ENCODE measurements at places on chromosomes 2 and 18.

DNA sequence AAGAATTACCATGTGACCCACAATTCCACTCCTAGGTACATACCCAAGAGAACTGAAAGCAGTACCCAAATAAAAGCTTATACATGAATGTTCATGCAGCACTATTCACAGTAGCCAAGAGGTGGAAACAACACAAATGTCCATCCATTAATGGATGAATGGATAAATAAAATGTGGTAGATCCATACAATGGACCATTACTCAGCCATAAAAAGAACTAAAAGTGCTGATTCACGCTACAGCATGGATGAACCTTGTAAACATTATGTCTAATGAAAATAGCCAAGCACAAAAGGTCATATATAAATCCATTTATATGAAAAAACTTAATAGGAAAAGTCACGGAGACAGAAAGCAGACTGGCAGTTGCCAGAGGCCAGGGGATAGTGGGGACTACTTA is 23.6 kb upstream of the ZFP36L2 start:
- no peak for DNase-seq

GRCh38 chr2:154455166-154455565 is 243.3 kb upstream of the KCNJ3 start:
- no peak for DNase-seq

DNA sequence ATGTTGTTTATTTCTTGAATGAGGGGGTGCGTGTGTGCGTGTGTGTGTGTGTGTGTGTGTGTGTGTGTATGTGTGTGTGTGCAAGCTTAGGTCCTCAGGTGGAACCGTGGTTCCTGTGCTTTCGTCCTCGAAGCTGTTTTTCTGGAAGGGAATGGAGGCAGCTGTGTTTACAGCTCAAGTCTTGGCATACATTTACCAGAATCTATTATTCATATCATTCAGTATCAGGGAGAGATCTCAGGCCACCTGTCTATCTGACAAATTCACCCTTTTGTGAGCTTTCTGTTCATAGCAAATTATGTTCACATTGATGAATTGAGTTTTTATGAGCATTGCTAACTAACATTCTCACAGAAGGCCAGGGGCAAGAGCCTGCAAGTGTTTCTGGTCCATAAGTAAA is 550.4 kb downstream of the ARHGAP15 start:
- DNase-seq, result no peak

DNA sequence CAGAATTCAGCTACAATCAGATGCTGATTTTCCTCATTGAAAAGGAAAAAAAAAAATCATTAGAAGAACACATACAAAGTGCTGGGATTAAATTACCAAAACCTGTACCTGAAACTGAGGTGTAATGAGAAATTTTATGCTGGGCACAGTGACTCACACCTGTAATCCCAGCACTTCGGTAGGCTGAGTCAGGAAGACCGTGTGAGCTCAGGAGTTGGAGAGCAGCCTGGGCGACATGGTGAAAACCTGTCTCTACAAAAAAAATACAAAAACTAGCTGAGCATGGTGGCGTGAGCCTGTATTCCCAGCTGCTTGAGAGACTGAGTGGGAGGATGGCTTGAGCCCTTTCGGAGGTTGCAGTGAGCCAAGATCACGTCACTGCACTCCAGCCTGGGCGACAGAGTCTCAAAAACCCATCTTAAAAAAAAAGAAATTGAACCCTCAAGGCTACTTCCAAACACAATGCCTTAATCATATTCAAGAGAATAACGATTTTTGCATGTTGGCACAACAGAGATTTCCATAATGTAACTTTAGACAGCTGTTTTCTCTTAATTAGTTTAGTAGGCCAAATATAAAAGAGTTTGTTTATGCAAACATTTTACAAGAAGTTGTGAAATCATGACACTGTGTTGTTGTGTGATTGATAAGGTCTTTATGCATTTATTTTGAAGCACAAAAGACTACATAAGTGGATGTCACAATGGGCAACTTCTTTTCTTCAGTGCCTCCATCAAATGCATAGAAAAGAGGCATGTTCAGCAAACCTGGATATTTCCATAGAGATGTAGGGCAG is 63.9 kb downstream of the FAM161A start:
- no peak for DNase-seq

DNA sequence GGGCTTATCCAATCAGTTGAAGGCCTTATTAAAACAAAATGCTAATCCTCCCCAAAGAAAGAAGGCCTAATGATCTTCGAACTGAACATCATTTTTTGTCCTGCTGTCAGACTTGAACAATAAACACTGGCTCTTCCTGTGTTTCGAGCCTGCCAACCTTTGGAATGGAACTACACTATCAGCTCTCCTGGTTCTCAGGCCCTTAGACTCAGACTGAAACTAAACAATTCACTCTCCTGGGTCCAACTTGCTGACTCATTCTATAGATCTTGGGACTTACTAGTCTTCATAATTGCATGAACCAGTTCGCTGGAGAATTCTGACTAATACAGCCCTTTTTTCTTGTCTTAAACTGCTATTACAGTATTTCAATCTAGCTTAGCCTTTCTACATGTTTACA is 235.2 kb downstream of the LNPK start:
- DNase-seq, result no peak

- no peak for DNase-seq
These were observed 42.5 kb upstream of the EN1 start for GRCh38 chr2:118889995-118890394.

DNA sequence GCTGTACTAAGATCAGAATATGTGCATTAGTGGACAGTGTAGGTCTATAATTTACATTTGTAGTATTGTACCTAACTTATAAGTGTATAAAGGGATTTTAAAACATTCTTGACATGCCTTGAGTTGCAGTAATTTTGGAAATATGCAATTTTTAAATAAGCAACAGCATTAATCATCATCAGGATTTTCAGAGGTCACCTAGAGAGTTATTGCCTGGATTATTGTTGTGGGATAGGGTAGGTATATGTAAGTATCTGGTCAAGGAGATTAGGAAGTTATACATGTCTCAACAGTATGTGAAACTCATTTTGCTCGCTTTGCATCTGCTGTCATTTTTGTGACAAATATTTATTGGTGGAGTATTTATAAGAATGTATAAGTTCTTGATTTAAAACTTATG is 184.2 kb downstream of the WDR7 start:
- DNase-seq, result no peak

DNA sequence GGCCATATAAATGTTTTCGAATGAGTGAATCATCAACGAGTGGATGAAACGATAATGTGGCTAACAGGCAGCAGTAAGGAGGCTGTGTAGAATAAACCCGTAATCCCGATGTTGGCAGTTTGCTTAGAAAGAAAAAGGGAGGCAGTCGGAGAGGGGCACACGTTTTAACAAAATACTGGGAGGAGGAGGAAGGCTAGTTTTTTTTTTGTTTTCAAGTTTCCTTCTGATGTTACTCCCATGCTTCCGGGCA is 476 bp upstream of the MSH2 start:
- DNase-seq, result no peak

DNA sequence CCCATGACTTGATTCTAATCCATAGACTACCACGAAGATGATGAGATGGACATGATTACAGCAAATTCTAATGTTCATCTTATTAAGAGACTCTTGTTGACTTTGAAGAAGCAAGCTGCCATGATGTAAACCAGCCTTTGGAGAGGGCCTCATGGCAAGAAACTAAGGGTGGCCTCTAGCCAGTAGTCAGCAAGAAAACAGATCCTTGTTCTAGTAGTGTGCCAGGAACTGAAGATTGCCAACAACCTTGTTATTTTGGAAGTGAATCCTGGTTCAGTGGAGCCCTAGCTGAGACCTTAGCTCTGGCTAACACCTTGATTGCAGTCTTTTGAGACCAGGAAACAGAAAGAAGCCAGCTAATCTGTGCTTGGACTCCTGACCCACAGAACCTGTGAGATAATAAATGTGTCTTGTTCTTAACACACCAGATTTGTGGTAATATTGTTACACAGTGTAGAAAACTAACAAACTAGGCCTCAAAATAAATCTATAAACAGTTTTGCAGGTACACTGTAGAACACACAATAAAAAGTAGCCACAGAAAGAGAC is 10.0 kb downstream of the PHOSPHO2 start:
- DNase-seq, result no peak

GRCh38 chr2:142175813-142176338 is 45.1 kb upstream of the LRP1B start:
- DNase-seq, result no peak

DNA sequence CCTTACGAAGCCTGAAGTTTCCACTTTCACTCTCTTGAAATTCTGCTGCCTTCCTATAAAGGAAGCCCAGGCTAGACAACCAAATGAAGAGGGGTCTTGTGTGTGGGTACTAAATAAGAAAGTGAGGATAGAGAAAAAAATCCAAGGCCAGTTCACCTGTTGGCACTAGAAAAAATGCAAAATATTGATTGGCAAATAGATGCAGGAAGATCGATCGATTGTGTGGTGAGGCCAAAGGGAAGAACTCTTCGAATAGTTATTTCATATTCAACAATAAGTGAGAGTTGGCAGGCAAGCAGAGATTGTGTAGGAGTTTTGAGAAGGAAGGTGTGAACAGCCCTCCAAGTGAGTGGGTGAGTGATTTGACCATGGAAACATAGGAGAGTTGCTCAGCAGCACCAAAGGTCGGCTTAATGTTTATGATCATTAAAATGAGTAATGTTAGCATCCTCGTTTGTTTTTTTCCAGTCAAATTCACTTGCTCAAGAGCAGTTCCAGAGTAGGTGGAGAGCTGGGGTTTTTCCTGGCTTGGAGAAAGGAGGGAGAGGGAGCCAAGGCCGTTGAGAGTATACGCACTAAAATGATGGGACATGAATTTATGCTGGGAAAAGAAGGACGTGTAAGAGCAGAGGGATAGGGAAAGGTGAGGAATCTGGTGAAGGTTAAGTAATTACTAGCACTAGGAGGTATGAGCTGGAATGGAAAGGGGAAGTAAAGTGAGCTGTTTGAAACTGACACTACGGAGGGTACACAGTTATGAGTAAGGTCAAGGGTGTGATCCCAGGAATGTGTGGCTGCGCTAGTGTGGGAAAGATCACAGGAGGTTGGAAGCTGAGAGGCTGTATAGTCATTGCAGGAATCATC is 1.1 kb upstream of the NAPG start:
- DNase-seq, result no peak

GRCh38 chr18:29083545-29083944 is 906.6 kb upstream of the CDH2 start:
- DNase-seq, result no peak

DNA sequence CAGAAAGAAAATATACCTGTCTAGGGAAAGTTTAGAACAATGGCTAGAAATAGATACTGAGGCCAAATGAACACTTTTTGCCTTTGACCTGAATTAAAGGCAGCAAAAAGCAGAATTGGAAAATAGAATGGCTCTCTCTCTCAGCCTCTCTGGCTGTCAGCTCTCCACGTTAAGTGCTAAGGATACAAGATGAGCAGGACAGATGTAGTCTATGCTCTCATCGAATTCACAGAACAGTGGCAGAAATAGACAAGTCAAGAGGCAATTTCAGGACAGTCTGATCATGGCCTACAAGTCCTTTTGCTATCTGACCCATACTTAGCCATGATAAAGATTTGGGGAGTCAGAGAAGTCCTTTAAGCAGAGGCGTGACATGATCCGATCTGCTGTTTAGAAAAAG is 120.2 kb upstream of the CREB1 start:
- DNase-seq, result no peak

DNA sequence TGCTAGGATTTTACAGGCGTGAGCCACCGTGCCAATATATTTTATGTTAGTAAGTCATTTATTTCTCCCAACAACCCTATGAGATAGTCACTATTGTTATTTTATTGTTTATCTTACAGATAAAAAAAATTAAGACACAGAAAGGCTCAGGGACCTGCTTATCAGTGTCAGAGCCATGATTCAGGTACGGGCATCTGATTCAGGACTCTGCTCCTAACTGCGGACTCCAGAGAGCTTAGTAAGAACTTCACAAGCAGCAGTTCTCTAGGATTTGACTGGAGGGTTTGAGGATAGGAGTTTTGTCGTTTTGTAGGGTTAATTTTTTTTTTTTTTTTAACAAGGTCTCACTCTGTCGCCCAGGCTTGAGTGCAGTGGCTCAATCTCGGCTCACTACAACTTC is 174.2 kb downstream of the BCL11A start:
- DNase-seq, result no peak

GRCh38 chr2:143026411-143027054 is 102.7 kb upstream of the ARHGAP15 start:
- DNase-seq, result no peak

GRCh38 chr18:58351776-58352175 is 277.1 kb downstream of the ALPK2 start:
- DNase-seq, result no peak

GRCh38 chr2:98895901-98896300 is 40.1 kb downstream of the CRACDL start:
- DNase-seq, result no peak

GRCh38 chr2:11473659-11474433 is 7.9 kb upstream of the E2F6 start:
- DNase-seq, result no peak

- no peak for DNase-seq
These were observed 112.7 kb upstream of the SPATS2L start for GRCh38 chr2:200193791-200194190.

- no peak for DNase-seq
These were observed 34.5 kb downstream of the DTNA start for GRCh38 chr18:34744569-34744968.

- DNase-seq, result no peak
These were observed 48.5 kb upstream of the EPC2 start for GRCh38 chr2:148596018-148596417.

DNA sequence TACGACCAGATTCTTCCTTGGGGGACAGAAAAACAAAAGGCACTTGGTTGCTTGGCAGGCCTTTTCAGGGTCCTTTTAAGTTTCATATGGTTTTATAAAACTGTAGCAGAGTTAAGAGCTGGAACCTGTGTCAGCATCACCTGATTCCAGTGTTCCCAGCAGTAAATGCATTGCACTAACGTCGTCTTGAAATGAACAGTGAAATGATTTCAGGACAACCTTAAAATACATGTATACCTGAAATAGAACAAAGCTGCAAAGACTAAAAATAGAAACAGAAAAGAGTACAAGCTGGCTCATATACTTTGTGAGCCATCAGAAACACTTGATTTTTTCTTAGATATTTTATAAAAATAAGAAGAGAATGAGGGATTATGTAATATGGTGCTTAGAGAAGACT is 51.9 kb downstream of the ACSL3 start:
- no peak for DNase-seq

DNA sequence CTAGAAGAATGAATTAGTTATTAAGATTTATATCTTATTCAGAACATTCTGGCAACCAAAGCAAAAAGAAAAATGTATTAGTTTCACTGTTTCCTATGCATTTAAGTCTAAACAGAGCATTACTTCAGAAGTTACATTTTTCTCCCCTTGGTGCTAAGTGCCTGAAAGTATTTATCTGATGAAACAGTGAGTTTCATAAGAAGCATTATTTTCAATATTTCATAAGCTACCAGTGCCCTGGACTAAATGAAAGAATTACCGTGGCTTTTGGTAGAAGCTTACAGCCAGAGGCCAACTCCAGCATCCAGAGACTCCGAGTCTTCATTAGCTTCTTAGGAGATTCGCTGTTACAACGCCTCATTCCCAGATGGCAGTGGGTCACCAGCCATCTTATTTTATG is 97.6 kb downstream of the LYPD6B start:
- no peak for DNase-seq

Measured in activated CD8-positive, alpha-beta memory T cell treated with anti-CD3 and anti-CD28 coated beads, Interleukin-2, amount 50 U/mL, for 4 hours (primary cell).